ENCODE measurements at places on chromosomes 6 and 20. TPM values are rescaled to one million over a fixed set of nuclear protein-coding genes. Genes with fewer than 3 reads are reported as not detected.

- H3K4me1 ChIP-seq = peaks cover 8% of the 10 kb centered on the region
- no peaks in the 10 kb centered on the region for H3K27me3 ChIP-seq
- H3K27ac ChIP-seq = no peak overlapping the region
Observed at GRCh38 chr6:87944541-87944954, 103.1 kb upstream of the SPACA1 start.

DNA sequence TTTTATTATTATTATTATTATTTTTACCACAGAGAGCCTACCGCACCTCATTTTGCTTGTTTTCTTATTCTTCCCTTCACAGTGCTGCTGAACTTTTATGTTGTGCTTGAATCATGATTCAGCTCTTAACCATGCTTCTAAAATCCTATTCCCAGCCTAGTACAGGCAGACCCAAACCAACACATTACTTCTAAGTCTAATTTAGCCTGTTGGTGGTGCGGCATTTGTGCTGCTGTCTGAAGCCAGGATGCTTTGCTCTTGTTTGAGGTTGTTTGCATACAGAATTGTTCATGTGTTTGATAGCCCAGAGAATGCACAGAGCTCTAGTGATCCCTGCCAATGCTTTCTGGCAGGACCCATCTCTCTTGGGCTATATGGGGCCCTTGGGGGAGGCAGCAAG, 213.5 kb upstream of the KCNG1 start:
- peaks cover 79% of the 10 kb centered on the region for H3K27me3 ChIP-seq
- no peaks in the 10 kb centered on the region for H3K36me3 ChIP-seq
- no peak overlapping the region for H3K27ac ChIP-seq
- DNase-seq = no peak
- H3K4me1 ChIP-seq = no peaks in the 10 kb centered on the region

GRCh38 chr6:144335914-144336313, 50.8 kb downstream of the UTRN start:
- peaks cover 66% of the 10 kb centered on the region for H3K4me1 ChIP-seq
- H3K36me3 ChIP-seq = peaks cover 11% of the 10 kb centered on the region
- peak overlapping the region; percentile 9 for H3K27ac ChIP-seq
- peak overlapping the region; percentile 1 for H3K4me3 ChIP-seq

Gene ANGPT4
- total RNA-seq = not detected

Gene HMGA1
- 1,378 TPM for total RNA-seq

GRCh38 chr6:34393191-34393965, 909 bp upstream of the NUDT3 start:
- H3K4me3 ChIP-seq = no peak overlapping the region
- peaks cover 9% of the 10 kb centered on the region for H3K4me1 ChIP-seq
- H3K36me3 ChIP-seq = peaks cover 4% of the 10 kb centered on the region
- DNase-seq = no peak
- no peaks in the 10 kb centered on the region for H3K27me3 ChIP-seq

DNA sequence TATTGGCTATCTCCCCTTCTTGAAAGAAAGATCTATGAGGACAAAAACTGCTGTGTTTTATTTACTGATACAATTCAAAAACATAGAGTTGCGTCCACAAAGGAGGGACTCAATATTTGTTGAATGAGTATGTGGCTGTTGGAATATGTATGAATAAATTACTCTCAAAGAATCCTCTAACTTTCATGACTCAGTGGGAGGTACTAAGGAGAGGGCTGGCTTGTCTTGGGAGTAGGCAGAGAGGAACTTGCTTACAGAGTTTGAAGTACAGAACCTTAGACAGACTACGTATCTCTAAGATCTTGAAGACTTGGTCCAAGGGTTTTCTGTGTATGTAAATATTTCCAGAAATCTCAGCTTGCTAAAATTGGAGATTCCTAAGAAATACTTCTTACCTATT, 504.0 kb upstream of the PTCHD4 start:
- H3K27me3 ChIP-seq = no peaks in the 10 kb centered on the region
- H3K27ac ChIP-seq = no peak overlapping the region
- H3K4me3 ChIP-seq = no peak overlapping the region
- H3K4me1 ChIP-seq = no peaks in the 10 kb centered on the region

DNA sequence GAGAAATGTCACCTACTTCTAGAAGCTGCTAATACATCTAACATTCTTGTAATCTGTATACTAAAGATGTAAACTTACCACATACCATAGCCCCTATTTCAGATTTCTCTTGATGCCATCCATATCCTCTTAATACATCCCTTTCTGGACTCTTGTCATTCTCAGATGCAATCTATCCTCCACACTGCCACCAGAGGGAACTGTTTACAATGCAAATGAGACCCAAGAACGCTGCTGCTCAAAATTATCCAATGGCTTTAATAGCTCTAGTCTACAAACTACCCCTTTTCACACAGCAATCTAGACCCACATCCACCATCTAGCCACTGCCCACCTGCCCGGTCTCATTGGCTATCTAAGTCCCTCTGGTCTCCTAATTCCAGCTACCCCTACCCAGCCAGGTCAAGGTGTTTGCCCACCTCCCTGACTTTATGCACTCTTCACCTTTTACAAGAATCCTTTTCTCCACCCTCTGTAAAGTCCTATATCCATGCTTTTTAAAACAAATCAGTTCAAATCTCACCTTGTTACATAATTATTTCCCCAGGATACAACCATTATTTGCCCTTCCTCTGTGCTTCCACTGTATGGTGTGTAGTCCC, 14.8 kb downstream of the FAXC start:
- no peaks in the 10 kb centered on the region for H3K36me3 ChIP-seq
- peak; percentile 45 for DNase-seq
- no peaks in the 10 kb centered on the region for H3K27me3 ChIP-seq
- H3K27ac ChIP-seq = no peak overlapping the region

Gene CDSN
- total RNA-seq = 0.35 TPM

DNA sequence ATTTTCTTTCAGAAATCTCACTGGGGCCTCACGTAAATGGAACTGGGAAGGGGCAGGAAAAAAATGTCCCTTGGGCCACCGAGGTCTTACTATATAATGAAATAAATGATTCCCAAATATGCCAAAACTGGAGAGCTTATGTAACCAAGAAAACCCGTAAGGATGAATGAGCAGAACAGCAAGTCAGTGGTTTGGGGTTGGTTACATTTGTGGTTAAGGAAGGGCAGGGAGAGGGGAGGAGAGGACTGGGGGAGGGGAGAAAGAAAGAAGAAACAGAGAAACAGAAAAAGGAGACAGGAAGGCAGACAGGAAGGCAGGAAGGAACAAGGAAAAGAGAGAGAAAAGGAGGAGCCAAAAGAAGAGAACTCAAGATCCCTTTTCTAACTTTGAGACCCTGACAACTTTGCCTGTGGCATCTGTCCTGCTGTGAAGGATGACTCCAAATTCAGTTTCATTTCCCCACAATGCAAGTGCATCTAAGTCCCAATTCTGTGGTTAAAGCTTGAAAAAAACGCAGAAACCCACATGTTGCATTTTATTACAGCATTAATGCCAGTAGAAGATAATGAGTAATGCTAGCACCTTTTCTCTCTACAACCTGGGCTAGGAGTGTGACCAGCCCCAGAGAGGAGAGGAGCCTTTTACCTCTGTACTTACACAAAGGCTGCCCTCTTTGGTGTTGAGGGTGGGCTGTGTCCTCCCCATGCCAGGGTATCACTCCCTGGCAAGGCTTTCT, 10.8 kb upstream of the ARMC2 start:
- no peak for DNase-seq
- peaks cover 8% of the 10 kb centered on the region for H3K4me1 ChIP-seq
- no peak overlapping the region for H3K27ac ChIP-seq
- H3K27me3 ChIP-seq = no peaks in the 10 kb centered on the region
- no peaks in the 10 kb centered on the region for H3K36me3 ChIP-seq

Measured in Calu3 (cell line).